ENCODE measurements at places on chromosomes 7 and 10.

DNA sequence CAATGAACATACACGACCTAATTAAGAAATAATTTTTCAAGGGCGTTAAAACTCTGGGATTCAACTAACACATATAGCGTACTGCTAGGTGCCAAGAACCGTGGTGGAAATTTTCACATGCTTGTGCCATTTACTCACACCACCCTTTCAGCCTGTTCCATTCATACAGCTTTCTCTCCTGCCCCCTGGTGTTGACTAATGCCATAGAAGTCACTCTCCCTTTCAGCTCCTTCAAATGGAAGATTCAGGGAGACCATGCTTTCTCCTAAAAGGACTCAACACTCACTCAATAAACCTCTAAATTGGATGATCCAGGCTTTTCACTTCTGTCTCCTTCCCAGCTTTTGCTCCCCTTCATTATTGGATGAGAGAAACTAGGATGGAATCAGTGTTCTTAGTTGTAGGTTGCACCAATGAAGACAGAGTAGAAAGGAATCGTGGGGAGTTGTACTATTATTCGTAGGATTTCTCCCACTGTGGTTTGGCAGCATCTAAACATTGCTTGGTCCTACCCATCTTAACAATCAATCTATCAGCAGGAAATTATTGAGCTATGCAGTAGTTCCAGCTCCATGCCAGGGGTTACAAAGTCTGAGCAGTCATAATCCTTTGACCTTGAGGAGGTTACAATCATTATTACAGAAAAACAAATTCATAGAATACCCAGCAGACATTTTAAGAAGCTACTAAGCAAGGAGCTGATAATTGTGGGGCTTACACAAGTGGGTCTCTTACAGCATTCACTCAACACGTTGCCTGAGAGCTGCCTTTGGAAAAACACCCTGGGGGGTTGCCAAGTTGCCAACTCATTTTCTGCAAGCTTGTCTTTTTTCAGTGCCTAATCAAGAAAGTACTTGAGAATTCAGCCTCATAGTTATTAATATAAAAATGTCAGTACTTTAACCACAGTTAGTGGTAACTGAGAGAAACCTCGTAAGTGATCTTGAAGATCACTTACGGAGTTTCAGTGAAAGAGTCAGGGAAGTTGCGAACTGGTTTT lies 2.8 kb upstream of the PPP1R3C start:
- DNase-seq = peak; percentile 9

DNA sequence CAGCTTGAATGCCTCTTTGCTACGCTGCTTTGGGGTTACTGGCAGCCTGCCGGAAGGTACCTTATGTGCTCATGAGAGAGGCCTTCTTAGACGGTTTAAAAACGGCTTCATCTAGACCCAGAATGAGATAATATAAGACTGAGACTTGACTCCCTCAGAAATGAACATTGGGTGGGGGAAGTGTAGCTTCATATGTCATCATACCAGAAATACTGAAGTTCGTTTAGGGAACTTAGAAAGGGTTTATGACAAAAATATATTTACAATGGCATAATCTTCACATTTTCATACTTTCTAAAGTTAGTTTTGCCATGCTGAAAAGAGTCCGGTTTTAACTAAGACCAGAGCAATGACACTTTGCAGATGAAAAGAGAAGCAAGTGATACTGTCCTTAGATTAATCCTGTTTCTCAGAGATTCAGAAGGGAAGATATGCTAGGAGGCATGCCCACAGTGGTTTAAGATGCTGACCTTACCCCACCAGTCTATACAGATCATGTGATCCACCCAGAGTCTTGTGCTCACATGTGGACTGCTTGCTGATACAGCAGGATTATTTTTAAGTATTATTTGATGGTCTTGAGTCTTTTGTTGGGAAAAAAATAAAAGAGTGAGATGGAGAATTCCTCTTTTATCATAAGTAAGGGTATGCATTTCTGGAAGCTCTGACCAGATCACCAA lies 40.8 kb upstream of the HGF start:
- no peak for DNase-seq

GRCh38 chr10:34967335-34967880 lies 122.7 kb downstream of the CUL2 start:
- no peak for DNase-seq

GRCh38 chr10:70271996-70272924 lies 11.5 kb downstream of the NPFFR1 start:
- DNase-seq = no peak

DNA sequence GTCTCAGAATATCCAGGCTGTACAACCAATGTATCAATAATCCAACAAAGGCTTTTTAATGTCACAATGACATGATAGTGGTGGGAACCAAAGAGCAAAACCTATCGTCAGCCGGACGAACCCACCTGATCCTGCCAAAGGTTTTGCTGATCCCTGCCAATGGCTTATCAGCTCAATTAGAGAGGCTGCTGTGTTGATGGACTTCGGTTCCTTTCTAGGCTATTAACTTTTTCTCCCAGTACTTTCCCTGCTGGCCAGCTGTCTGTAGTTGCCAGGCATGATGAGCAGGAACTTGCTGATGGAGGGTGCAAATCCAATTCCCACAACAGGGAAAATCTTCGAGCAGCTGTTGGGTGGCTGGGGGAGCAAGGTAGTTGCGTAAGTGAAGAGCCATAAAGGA lies 2.4 kb downstream of the LMOD2 start:
- no peak for DNase-seq

Measured in NCI-H2171 treated with DMSO at 0.1 percent for 48 hours (cell line).